Stimulated activated CD4-positive, alpha-beta T cell treated with anti-CD3 and anti-CD28 coated beads, Interleukin-1b, Interleukin-23, amount 100 ng/mL, for 48 hours (primary cell): ENCODE measurements at places on chromosomes 5 and 9.

DNA sequence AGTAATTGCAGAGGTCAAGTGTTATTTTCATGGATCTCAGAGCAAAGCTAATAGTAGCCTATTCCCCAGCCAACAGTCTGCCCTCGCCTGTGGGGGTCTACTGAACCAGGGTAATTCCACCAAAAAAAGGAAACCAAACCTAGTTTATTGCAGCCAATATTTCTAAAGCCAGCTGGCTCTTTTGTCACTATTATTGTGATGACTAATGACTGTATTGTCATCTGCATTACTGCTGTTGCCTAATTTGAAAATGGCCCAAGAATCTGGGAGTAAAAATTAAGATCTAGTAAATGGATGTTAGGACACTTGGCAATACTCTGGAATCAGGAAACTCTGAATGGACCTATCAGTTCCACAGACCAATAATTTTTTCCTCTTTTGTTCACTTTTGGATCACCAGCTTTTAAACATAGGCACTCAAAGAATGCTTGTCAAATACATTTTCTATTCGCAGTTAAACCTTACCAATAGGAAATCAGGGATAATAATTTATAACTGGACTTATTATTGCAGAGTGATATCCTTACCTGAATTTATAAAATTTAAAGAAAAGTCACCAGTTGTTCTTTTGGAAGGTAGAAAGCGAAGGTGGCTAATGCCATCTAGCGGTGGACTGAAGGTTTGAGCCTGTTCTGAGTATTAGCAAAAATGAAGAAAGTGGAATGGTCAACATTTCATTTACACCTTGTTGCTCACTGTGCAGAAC is 69.2 kb downstream of the SYK start:
- peak; percentile 11 for DNase-seq

- no peak for DNase-seq
Measured at GRCh38 chr5:168578538-168579487, at the start of gene PANK3. Gene PANK3 (minus strand): TSS chr5:168579368. CDS start chr5:168579283, 85 bp downstream.

GRCh38 chr5:143275512-143276363 is 127.7 kb downstream of the NR3C1 start:
- no peak for DNase-seq

- DNase-seq = no peak
Measured at GRCh38 chr9:96553070-96553469, 66.6 kb downstream of the CDC14B start.

DNA sequence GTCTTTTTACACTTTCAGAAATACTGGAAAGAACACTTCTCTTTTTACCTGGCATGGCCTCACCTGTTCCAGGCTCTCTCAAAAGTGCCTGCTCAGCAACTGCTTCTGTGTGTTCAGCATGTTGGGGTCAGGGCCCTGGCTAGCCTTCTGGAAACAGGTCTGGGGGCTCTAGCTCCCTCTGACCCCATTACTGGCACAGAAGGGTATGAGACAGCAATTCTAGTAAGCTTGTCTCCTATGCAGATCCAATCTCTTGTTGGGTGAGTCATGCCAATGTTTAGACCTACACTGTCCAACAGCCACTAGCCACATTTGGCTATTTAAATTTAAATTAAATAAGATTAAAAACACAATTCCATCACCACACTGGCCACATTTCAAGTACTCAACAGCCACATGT is 80.8 kb downstream of the MAPKAP1 start:
- no peak for DNase-seq

- DNase-seq = no peak
Measured at GRCh38 chr9:6106711-6107339, 91.4 kb upstream of the RANBP6 start.

- no peak for DNase-seq
Measured at GRCh38 chr9:81686614-81687520, 2.5 kb downstream of the TLE1 start.

DNA sequence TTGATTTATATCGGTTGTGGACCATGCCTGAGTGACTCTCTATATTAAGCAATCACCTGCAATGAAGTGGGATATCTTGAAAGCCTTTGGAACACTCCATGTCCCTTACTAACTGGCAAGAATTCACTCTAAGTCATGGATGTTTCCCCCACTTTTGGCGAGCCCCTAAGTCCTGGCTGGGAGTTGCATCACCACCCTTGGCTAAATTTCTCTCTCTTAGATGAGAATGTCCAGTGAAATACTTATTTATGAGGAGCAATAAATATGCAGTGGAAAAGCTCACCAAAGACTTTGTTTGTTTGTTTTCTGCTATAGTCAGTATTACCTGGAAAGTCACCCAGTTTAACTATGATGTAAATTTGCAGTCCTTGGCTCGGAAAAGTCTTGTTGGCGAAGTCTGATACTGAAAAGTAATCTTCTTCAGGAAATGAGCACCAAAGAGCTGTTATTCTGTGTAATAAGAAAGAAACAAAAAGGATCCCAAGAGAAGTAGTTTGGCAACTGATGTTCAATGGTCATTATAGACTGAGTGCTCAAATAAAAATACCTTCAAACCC is 333.8 kb downstream of the DMRT2 start:
- no peak for DNase-seq

DNA sequence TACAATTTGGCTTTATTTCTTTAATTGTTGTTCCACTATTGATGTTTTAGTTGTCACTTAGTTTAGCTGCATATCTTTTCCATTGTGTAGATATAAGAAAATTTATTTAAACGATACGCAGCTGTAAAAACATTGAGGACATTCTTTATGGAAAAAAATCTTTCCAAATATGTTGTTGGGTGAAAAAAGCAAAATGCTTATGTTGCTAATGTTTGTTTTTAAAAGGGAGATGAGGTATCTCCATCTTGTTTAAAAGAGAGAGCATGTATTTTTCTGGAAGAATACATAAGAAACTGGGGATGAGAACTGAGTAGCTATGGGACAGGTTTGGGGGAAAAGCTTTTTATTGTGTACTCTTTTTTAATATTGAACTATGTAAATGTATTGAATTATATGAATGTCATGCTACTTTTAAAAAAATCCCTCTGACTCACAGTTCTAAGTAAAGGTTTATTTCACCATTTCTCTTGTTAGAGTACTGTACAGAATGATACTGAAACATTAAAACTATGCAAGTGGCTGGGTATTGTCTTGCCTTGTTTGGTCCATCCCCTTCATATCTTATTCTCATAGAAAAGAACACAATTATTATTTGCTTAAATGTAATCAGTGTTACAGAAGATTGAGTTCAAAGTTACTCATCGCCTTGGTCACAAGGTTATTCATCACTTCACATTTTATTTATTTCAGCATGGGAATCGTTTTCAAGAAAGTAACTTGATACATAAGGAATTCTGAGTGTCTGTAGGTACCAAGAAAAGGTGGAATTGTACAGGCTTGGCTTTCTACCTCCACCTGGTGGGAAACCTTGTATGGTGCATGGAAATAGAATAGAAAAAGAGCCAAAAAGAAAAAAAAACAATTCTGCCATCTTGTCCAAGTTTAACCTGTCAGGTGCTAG is 85.8 kb downstream of the RIC1 start:
- DNase-seq = no peak

GRCh38 chr5:20528471-20528870 is 540.5 kb upstream of the CDH18 start:
- DNase-seq = no peak

DNA sequence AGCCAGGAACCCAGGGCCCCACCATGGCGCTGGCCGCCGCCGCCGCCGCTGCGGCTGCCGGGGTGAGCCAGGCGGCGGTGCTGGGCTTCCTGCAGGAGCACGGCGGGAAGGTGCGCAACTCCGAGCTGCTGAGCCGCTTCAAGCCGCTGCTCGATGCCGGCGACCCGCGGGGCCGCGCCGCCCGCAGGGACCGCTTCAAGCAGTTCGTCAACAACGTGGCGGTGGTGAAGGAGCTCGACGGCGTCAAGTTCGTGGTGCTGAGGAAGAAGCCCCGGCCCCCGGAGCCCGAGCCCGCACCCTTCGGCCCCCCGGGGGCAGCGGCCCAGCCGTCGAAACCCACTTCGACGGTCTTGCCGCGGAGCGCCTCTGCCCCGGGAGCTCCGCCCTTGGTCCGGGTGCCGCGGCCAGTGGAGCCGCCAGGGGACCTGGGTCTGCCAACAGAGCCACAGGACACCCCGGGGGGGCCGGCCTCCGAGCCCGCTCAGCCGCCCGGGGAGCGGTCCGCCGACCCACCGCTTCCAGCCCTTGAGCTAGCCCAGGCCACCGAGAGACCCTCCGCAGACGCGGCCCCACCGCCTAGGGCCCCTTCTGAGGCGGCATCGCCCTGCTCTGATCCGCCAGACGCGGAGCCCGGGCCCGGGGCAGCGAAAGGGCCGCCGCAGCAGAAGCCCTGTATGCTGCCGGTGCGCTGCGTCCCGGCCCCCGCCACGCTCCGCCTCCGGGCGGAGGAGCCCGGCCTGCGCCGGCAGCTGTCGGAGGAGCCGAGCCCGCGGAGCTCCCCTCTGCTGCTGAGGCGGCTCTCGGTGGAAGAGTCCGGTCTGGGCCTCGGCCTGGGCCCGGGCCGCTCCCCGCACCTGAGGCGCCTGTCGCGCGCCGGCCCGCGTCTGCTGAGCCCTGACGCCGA is 749 bp downstream of the SOWAHA start:
- no peak for DNase-seq

DNA sequence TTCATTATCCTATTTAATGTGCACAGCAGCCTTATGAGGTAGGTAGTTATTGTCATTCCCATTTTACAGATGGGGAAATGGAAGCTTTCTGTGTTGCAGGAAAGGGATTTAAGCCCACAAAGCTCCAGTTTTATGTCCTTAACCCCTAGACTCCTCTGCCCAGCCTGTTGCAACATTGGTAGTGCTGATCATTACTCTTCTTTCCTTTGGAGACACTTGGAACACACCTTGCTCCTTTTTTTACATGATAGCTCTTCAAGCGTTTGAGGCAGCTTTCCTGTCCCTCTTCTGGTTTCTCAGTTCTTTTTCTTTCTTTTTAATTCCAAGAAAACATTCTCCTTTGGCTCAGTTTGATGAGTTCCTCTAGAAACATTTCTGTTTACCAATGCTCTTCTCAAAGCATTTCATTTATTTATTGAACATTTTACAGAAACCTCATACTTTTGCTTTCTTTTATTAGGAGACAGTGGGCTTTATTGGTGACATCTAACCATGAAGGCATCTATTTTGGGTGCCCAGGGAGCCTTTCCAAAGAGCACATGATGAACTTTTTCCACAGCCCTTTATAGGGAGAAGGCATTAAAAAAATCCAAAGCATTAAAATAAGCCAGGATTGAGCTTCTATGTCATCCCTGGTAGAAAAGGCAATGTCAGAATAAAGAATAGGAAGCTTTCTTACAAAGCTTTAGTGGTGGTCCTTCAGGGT is 218.0 kb downstream of the TMEM38B start:
- DNase-seq = no peak

- no peak for DNase-seq
Measured at GRCh38 chr5:161745392-161745791, 59.9 kb downstream of the GABRA6 start.

DNA sequence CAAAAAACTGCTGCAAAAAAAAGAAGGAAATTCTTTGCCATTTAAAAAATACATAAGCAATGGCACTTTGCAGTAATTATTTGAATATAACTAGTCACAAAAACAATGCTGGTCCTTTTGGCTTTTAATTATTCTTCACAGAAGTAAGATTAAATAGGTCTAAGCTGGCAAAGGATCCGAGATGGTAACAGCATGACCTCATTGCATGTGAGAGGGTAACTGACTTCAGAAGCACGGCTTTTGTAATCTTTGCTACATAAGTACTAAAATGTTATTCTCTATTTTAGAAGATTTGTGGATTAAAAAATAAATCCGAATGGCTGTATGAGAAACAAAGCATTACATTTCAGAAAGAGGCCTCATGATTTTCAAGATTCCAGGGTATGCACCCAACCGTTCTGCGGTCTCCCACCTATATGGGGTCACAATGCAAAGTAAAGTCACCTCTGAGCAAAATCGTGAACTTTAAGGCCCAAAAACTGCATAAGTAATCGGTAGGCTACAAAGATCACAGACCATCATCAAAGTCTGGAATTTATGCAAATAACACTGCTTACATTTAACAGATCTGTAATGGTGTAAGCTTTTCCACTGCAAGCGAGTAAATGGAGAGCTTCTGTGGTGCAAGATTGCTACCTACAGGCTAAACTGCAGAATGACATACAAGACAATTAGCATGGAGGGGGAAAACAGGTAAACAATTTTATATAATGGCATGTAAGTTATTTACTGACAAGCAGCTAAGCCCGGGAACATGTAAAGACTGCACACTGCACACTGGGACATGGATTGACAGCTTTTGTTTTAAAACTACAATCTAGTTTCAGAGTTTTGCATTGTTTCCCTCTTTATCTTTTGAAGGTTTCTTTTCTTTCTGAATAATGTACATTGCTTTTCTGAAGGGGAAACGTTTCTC is 231.6 kb downstream of the SLF1 start:
- DNase-seq = peak; percentile 10

DNA sequence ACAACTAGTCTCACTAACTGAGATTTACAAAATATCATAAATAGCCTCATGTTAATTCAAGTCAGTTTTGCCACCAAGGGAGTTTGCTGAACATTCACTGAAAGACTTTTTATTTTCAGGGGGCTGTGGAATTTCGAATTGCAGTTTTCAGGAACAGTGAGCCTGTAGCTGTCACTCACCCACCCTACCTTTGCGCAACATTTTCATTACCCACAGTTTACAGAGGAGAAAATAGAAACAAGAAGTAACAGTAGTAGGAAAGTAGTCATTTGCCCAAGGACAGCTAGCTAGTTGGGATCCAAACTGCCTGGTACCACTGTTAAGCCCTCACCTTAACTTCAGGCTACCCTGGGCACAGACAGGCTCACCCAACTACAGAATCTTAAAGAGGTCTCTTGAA is 154.1 kb downstream of the ADAMTS12 start:
- DNase-seq = no peak

DNA sequence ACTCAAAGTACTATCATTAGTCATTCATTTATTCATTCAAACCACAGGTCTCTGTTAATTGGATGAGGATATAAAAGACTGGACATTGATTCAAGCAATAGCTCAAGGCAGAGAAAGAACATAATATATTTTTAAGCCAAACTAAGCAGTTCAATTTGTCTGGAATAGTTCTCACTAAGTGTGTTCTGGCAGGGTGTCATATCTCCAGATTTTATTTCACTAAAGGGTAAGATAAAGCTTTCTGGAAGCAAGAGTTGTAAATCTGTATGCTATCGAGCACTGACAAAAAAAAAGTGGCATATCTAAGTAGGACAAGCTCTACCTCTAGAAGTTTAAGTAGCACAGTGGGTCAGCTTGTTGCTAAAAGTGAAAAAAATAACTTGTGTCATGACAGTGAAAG is 375.6 kb downstream of the TUSC1 start:
- no peak for DNase-seq

DNA sequence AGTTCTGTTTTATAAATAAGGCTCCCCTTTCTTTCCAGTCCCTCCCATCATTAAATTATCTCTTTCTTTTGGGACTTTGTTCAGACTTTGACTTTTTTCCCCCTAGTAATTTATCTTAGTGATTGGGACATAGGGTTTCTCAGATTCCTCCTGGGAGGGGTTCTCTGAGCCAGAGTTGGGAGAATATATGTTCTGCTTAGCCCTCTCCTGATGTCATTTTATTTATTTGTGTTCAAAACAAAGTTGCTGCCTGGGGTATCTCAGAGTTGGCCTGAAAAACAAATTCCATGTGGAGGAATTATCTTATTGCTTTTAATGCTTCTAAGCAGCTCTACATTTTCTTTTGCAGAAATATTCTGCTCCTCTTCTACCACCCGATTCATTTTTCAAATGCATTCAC is 211.0 kb downstream of the PCSK5 start:
- DNase-seq = no peak
